ENCODE measurements at places on chromosomes 3 and 15.

GRCh38 chr3:45772341-45773035, 23.8 kb downstream of the SLC6A20 start:
- DNase-seq = no peak

DNA sequence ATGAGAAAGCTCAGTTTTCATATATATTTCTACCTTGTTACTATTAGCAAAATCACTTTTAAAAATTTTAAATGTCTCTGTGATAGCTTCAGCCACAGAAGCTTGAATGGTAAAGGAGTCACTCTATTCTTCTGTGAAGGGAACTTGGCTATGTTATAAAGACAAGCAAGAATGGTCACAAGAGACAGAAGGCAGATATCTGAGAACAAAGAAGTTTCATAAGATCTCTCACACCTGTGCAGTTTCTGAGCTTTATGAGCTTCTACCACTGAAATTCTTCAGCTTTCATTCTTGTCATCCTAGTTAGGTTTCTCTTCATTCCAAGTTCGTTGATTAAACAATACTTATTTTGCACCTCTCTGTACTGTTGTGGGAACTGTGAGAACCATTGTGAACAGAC, 853.4 kb downstream of the IGSF11 start:
- no peak for DNase-seq

- no peak for DNase-seq
Measured at GRCh38 chr15:99141943-99142342, 37.1 kb downstream of the SYNM start.

DNA sequence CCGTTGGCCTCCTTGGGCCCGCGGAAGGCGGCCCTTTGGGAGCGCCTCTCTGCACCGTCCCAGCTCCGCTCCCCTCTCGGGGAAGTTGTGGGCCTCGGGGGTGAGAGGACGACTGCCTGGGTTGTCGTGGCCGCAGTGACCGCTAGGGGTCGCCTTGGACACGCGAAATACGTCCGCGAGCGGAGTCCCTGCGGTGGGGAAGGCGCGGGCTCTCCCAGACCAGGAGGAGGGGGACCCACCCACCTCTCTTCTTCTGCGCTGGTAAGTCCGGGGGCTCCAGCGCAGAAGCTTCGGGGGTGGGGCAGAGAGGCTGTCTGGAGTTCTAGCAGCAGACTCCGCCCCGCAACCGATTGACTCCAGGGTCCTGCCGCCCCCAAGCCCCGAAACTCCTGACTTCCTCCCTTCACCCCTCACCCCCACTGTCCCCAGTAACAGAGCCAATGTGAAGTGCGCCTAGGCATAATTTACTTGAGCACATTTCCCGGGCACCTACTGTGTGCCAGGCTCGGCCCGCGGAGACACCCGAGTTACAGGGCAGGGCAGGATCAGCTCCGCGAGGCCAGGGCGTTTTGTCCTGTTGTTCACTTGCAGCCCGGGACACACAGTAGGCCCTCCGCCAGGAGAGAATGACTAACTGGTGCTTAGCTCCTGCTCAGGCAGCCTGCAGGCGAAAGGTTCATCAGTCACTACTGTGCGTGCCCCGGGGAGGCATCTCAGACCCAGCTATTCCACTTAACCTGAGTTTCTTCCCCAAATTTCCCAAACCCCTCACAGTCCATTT, 32.8 kb downstream of the DNASE1L3 start:
- DNase-seq = peak; percentile 90

DNA sequence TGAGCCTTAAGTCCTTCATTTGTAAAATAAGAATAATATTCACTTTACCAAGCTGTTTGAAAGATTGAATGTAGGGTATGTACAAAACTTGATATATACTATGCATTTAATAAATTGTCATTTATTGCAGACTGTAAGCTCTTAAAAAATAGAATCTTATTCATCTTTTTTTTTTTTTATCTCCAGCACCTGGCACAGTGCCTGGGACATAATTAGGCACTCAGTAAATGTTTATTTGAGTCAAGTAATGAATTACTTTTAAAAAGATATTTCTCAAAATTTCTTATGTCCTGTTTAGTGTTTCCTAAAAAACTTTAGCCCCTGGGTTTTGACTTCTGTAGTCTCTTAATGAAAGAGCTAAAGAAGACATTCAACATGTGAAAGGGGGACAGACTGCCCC, 71.7 kb downstream of the TOP2B start:
- DNase-seq = no peak

- no peak for DNase-seq
Measured at GRCh38 chr15:23026218-23026617, 13.2 kb downstream of the TUBGCP5 start.

DNA sequence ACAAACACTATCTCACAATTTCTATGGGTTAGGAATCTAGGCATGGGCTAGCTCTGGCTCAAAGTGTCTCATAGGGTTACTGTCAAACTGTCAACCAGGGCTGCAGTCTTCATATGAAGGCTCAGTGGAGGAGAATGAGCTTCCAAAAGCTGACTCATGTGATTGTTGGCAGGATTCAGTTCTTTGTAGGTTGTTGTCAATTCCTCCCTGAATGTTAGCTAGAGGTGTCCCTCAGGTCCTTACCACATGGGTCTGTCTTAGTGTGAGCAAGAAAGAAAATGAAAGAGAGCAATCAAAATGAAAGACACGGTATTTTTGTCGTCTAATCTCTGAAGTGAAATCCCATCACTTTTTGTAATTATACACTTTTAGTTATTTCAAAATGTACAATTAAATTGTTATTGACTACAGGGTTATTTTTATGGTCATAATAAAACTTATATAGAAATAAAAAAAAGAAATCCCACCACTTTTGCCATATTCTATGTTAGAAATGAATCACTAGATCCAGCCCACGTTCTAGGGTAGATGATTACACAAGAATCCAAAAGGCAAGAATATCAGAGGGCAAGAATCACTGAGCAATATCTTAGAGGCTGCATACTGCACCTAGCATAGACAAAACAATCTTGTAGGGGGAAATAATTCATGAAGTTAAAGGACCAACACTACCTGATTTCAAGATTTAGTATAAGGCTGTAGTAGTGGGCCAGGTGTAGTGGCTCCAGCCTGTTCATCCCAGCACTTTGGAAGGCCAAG, 8.4 kb downstream of the ACSBG1 start:
- DNase-seq = no peak

- peak; percentile 48 for DNase-seq
Measured at GRCh38 chr3:45064512-45065372, 38.6 kb downstream of the CLEC3B start.

- DNase-seq = no peak
Measured at GRCh38 chr3:8730656-8731055, 2.9 kb upstream of the CAV3 start.

- no peak for DNase-seq
Measured at GRCh38 chr3:166688665-166689064, 691.4 kb downstream of the ZBBX start.

DNA sequence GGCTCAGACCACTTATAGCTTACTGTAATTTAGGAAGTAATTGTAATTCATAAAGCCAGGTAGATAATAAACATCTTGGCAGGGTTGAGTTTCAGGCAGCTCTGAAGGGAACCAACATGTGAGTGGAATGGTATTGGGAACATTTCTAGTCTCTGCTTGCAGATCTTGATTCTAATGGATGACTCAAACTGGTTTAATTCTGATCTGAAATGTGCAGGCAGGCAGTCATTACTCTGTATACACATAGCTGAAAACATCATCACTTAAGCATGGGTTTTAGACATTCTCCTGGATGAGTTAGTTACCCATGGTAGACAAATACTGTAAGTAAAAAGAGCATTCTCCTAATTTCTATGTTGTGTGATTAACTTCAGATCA, 317.0 kb upstream of the TPRG1 start:
- no peak for DNase-seq

GRCh38 chr3:31988271-31988670, 6.7 kb downstream of the ZNF860 start:
- DNase-seq = no peak

DNA sequence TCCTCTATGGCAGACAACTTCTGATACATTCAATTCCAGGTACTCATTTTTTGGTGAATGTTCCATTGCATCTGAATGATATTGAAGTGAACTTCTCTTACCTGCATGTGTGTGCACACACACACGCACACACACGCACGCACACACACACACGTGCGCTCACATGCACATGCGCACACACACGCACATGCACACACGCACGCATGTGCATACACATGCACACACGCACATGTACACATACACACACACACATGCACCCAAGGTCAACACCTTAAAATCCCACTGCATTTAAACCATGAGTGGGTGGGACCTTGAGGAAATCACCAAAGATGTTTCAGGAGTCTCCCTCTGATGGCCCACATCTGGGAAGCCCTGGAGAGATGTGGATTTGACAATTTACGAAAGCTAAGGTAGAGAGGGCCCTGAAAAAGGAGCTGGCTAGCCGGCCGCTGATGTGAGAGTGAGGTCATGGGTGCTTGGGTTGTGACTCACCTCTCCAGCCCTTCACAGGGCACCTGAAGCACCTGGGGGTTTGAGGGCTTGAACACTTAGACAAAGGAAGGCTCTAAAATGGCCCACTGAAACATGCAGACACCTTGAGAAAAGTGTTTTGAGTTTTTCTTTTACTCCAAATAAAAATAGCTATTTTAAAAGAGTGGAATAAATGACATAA, 269.1 kb upstream of the LRRFIP2 start:
- no peak for DNase-seq

DNA sequence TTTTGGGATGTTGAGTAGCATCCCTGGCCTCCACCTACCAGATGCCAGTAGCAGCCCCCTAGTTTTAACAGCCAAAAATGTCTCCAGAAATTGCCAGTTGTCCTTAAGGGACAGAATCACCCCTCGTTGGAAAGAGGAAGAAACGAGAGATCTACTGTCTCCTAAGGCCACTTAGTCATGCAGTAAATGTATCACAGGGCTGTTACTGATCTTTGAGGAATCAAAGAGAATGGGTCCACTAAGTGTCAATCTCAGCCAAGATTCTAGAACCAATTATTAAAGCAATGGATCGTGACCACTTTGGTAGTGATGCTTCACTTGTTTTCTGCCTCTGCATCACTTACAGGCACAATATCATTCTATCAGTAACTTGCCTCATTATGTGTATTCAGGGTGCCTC, 26.4 kb downstream of the POLG start:
- no peak for DNase-seq

GRCh38 chr3:24853685-24854490, 359.2 kb upstream of the THRB start:
- no peak for DNase-seq

- peak; percentile 21 for DNase-seq
Measured at GRCh38 chr3:194395778-194396538, 3.1 kb downstream of the GP5 start.
